ENCODE measurements at places on chromosomes 11 and 22. TPM values are rescaled to one million over a fixed set of nuclear protein-coding genes. Genes with fewer than 3 reads are reported as not detected.

RPL3 gene
- polyA plus RNA-seq = 2,862 TPM

MYEOV gene
- polyA plus RNA-seq = 7.3 TPM

GRCh38 chr11:57124917-57125316, 56.8 kb upstream of the LRRC55 start:
- no peak for DNase-seq

- DNase-seq = no peak
Observed at GRCh38 chr11:18367431-18367830, 26.9 kb upstream of the LDHA start.

GRCh38 chr11:115501893-115502589, 2.2 kb downstream of the CADM1 start:
- peak; percentile 53 for DNase-seq

- DNase-seq = peak; percentile 19
Observed at GRCh38 chr11:43555816-43556611, 124.5 kb upstream of the HSD17B12 start.

- no peak for DNase-seq
Observed at GRCh38 chr22:25540908-25541660, 23.4 kb upstream of the GRK3 start.

GRCh38 chr11:27085605-27086004, 45.0 kb downstream of the BBOX1 start:
- no peak for DNase-seq

DNA sequence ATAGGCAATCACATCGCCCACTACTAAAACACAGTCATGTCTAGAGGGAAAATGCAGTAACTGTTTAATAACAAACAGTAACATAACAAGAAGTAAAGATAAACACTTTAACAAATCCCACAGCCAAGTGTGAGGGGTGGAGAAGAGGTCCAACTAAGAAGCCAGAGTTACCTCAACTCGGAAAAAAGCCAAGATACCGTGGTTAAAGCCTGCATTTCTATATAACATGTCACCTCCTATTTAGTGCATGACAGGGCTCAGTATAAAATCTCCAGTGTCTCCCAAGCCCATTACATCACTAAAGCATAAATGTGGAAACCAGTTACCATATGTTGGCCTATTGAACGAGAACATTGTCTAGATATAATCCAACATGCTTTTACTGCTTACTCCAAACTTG, 281.7 kb downstream of the LRRC4C start:
- no peak for DNase-seq

All from fibroblast of lung (primary cell).